Smooth muscle cell of trachea (primary cell): ENCODE measurements at places on chromosomes 12 and 14. TPM values are rescaled to one million over a fixed set of nuclear protein-coding genes. Genes with fewer than 3 reads are reported as not detected.

AREL1 gene
- total RNA-seq = 24.9 and 25.8 TPM in 2 replicates

DCD gene
- not detected in 2 replicates for total RNA-seq

SMOC1 gene
- 0.17 and 1.7 TPM in 2 replicates for total RNA-seq

CCDC197 gene
- not detected in 2 replicates for total RNA-seq

P2RX2 gene
- not detected in 2 replicates for total RNA-seq

AQP2 gene
- total RNA-seq = not detected in 2 replicates

CCDC196 gene
- not detected in 2 replicates for total RNA-seq

KSR2 gene
- total RNA-seq = under 0.01 TPM in 1 of 2 replicates, not detected in the other

LRRK2 gene
- total RNA-seq = 12.1 and 15.3 TPM in 2 replicates

CD163 gene
- not detected in 2 replicates for total RNA-seq

SLC6A13 gene
- 0.17 TPM in 1 of 2 replicates, not detected in the other for total RNA-seq

PLEKHD1 gene
- under 0.01 TPM in 2 replicates for total RNA-seq

SYCP3 gene
- 0.17 TPM in 1 of 2 replicates, not detected in the other for total RNA-seq

NGB gene
- total RNA-seq = not detected in 2 replicates

SCN8A gene
- 23.3 and 28.7 TPM in 2 replicates for total RNA-seq

BICDL1 gene
- total RNA-seq = under 0.01 TPM in 1 of 2 replicates, not detected in the other

BDKRB1 gene
- 9.7 and 37.2 TPM in 2 replicates for total RNA-seq

LRRIQ1 gene
- 0.17 and 0.44 TPM in 2 replicates for total RNA-seq

ZDHHC22 gene
- not detected in 2 replicates for total RNA-seq

LRRC10 gene
- total RNA-seq = not detected in 2 replicates

GPR162 gene
- total RNA-seq = 6.1 and 6.8 TPM in 2 replicates

KRT85 gene
- total RNA-seq = not detected in 2 replicates
